ENCODE measurements at places on chromosomes 3 and 15.

GRCh38 chr3:135197246-135197645 is 402.2 kb downstream of the EPHB1 start:
- DNase-seq = no peak

GRCh38 chr3:52777959-52778805 is 783 bp downstream of the ITIH1 start:
- DNase-seq = no peak

DNA sequence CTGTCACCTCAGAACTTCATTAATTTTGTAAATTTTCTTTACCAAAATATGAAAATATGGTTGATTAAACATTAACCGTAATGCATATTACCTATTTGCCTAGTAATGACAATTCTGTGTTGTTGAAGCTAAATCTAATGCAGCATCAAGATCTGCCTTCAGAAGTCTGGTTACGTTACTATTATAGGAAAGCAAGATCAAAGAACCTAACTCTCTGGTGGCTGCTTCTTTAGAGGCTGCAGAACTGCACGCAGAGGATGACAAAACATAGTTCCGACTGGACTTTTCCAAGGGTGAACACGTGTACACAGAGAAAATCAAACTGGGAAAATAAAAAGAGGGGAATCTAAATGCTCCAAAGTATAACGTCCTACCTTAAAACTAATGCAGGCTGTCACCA is 20.5 kb downstream of the CD47 start:
- DNase-seq = no peak

- DNase-seq = peak; percentile 57
Observed at GRCh38 chr15:84826369-84826823, 9.2 kb downstream of the ALPK3 start.

- no peak for DNase-seq
Observed at GRCh38 chr3:183195266-183195665, 32.7 kb upstream of the LAMP3 start.

DNA sequence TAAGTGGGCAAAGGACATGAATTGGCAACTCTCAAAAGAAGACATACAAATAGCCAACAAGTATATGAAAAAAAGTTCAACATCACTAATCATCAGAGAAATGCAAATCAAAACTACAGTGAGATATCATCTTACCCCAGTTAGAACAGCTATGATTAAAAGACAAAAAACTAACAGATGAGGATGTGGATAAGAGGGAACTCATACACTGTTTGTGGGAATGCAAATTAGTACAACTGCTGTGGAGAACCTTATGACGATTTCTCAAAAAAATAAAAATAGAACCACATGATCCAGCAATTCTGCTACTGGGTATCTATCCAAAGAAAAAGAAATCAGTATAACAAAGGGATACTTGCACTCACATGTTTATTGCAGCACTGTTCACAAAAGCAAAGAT is 28.6 kb downstream of the NEK10 start:
- no peak for DNase-seq

DNA sequence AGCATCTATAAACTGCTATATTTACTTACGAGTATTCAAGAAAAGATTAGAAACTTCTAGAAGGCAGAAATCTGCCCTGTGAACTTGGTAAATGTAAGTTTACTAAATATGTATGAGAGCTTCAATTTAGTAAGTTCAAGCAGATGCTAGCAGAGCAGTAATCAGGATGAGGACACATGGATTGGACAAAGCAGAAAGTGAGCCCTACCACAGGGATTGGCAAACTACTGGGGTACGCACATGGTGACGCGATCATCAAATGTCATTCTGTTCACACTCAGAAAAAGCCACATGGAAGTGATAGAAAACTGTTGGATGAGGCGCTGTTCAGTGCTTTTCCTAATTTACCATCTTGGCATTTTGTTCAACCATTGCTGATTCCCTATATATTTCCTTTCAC is 360.2 kb upstream of the ZNF385D start:
- DNase-seq = no peak

DNA sequence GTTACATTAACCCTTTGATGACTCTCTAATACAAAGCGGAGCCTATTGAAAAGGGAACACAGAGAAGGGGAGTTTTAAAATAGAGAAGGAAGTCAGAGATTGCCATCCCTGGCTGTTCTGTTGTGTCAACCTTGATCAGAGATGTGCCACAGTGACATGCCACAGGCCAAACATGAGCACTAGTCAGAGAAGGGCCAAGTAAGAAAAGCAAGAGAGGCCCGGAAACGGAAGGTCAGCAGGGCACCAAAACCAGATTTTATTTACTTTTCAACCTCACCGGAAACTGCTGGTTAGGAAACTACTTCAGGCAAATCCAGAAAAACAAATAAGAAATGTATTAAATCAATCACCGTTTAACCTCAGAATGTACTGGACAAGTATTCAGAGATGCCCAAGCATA is 171.8 kb downstream of the ALCAM start:
- DNase-seq = no peak

- peak; percentile 52 for DNase-seq
Observed at GRCh38 chr3:141876891-141877621, 613 bp downstream of the ATP1B3 start.

- no peak for DNase-seq
Observed at GRCh38 chr3:19595884-19596283, 338.1 kb downstream of the EFHB start.

GRCh38 chr3:126180477-126181397 is at the start of gene ALDH1L1:
Gene ALDH1L1 (minus strand): TSS chr3:126180586. CDS start chr3:126160979, 19,607 bp downstream.
- DNase-seq = no peak

GRCh38 chr3:171711461-171712170 is 98.7 kb downstream of the PLD1 start:
- DNase-seq = no peak

GRCh38 chr3:189966843-189967242 is 153.9 kb downstream of the P3H2 start:
- DNase-seq = no peak
